ENCODE measurements at places on chromosomes 12 and 14.

GRCh38 chr12:53006810-53007309 is 604 bp downstream of the EIF4B start:
- peak; percentile 71 for DNase-seq

DNA sequence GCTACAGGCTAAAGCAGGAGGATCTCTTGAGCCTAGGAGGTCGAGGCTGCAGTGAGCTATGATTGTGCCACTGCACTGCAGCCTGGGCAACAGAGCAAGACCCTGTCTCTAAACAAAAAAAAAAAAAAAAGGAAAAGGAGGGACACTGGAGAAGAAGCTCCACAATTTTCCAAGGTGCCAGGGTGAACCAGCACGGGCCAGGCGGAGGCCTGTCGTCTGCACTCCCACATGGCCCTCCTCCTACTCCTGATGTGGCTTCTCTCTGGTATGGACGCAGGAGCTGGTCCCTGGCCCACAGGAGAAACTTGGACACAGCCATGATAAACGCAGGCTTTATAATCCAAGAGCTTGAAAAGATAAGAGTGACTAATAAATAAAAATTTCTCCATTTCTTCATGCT is 341.2 kb downstream of the CACNA1C start:
- no peak for DNase-seq

DNA sequence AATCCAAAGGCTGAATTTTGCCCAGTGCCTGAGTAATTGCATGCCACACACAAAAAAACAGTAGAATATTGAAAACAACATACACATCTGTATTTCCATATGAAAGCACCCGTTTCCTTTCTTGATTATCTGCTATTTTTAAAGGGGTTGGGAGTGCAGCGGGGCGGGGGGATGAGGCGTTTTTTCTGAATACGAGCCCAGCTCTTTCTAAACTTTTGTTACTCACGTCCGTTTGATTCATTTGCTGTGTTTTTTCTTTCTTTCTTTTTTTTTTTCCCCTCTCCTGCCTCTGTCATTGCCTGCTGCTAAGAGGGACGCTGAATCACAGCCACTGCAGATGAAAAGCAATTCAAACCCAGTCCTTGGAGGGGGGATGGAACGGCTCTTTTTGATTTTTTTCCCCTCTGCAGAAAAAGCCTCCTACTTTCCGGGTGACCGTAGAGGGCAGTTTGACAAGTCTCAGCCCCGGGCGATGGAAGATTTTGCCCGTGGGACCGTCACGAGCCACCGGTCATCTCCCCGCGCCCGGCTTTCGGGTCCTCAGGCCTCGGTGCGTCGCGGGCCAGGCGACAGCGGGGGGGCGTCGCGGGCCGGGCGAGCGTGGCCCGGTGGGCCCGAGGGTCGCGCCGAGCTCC is 572 bp upstream of the RASSF8 start:
- DNase-seq, result no peak

- DNase-seq, result peak; percentile 10
Observed at GRCh38 chr14:94132285-94132887, 3.0 kb upstream of the IFI27L2 start.

DNA sequence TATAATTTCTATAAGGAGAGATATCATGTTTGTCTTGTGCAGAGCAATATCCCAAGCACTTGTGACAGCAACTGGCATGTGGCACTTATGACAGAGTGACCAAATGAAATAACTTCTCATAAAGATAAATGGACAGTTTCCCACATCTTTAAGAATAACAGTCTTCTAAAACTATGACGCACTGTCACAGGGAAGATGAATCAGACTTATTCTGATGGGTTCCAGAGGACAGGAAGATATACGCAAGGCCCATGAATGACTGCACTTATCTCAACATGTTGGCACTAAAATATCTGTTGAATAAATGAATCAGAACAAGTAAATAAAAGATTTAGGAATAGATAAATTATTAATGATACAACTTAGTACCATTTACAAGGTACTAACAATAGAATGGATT is 465.8 kb upstream of the SYT1 start:
- DNase-seq, result no peak

GRCh38 chr12:117151403-117152031 is 38.8 kb downstream of the FBXO21 start:
- no peak for DNase-seq

- DNase-seq, result no peak
Observed at GRCh38 chr12:72631926-72632685, 359.9 kb downstream of the TRHDE start.

- no peak for DNase-seq
Observed at GRCh38 chr12:52190860-52191729, 719 bp downstream of the KRT80 start.

DNA sequence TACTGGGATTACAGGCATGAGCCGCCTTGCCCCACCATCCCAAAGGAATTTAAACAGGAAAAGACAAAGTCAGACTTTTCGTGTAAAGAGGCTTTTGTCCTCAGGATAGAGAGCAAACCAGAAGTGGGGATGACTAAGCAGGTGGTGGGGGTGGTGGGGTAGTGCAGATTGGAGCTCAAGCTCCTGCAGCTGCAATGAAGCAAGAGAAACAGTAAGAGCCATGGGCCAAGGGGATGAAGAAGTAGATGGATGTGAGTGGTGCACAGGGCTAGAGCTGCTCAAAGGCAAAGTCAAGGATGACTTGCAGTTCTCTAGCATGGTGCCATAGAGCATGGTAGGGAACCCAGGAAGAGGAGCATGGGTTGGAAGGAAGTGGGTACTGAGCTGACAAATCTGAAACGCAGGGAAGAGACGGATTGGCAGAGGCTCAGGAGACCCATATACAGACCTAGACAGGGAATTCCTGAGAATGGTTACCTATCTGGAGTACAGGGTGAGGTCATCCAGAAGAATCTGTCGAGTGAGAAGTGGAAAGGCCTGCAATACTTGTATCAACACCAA is 11.4 kb upstream of the RNF34 start:
- DNase-seq, result no peak

GRCh38 chr12:92149563-92149962 is 3.9 kb upstream of the BTG1 start:
- DNase-seq, result no peak

GRCh38 chr14:74510223-74510931 is 16.8 kb downstream of the ISCA2 start:
- DNase-seq, result no peak

- no peak for DNase-seq
Observed at GRCh38 chr14:29444805-29445204, 482.8 kb downstream of the PRKD1 start.

DNA sequence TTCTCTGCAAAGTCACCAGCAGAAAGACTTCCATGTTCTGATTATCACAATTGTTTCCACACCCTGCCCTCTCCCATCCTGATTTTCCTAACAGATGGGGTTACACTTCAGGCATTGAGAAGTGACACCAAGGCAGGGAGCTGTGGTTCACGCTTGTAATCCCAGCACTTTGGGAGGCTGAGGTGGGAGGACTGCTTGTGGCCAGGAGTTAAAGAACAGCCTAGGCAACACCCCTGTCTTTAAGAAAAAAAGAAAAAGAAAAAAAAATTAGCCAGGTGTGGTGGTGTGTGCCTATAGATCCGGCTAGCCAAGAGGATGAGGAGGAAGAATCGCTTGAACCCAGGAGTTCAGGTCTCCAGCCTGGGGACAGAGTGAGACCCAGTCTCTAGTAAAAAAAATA is 5.2 kb downstream of the PPP1CC start:
- DNase-seq, result no peak

DNA sequence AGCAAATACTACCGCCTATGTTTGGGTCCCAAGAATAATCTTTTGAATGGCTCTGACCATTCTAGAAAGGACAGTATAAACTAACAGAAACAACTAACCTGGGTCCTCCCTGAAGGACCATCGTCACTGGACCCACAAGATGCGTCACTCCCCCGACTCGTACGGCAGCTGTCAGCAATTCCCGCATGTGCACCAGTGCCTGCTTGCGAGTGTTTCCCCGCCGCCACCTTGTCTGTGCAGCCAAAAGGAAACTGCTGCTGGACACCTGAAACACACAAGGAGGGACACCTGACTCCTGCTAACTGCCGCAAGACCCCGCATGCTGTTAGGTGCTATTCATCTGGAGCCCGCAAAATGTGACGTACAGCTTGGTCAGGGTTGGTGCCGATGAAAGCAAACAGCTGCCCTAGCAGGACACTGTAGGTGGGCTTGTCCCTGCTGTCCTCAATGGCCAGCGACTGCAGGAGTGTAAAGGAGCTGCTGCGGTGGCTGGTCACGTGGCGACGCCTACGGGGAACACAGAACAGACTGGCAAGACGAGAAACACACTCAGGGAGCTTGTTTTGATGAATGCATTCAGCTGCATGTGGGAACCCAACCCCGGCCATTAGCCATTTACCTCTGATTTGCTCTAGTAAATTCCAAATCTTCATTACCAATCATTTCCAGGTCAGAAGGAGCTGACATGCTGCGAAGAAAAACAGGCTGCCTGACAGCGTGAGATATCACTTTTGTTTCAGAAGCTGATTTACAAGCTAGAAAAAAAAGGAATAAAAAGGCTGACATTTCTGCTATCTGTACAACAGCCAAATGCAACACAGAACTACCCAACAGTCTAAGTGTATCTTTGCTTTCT is 118.1 kb downstream of the TRAFD1 start:
- no peak for DNase-seq

DNA sequence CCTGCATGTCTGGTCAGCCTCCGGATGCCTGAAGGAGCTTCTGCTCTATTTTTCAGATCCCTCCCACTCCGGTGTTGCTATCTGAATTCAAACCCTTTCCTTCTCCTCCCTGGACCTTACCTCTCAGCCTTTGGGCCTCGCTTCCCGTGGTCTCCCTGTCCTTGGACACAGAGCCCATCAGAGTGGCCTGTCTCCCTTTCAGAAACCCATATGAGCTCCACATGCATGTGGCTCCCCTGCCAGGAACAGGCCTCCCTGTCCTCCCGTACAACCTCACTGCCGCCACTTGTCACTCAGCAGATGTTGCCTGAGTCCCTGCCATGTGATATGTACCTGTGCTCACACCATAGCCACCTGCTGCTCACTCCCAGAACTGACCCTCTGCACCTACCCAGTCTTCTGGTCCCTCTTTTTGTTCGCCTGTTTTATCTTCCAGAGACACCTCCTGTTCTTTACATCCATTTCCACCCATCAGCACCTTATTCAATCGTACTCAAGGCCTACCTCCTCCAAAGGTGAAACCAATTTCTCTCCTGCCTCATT is 182.5 kb downstream of the ZFP36L1 start:
- DNase-seq, result no peak

DNA sequence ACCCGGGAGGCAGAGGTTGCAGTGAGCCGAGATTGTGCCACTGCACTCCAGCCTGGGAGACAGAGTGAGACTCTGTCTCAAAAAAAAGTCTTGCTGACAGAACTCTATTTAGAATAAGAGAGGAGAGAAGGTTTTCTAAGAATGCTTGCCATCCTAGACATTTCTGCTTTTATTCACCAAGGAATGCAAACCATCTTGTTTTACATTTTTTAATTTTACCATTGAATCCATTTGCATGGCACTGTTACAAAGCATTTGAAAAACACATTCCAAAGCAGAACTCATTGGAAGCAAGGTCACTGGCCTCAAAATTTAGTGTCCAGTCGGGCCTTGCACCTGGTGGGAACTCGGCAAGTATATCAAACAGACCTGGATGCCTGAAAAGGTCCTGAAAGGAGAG is 44.2 kb upstream of the RASSF3 start:
- no peak for DNase-seq

DNA sequence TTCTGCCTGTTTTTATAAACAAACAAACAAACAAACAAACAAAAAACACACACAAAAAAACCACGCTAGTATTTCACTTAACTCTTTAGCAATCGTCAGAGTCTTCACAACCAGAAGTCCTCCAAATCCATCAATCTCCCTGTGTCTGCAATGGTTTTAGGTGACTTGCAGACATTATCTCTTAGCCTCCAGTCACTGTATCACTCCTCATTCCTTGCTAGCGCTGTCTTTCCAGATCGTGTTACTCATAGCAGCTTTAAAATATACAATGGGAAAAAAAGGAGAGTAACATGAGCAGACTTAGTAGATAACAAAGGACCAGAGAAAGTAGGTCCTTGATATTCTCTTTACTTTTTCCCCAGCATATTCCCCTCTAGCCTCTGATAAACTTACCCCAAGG is 15.5 kb upstream of the ETNK1 start:
- DNase-seq, result no peak

GRCh38 chr14:50089208-50089607 is 27.2 kb downstream of the VCPKMT start:
- DNase-seq, result peak; percentile 12

DNA sequence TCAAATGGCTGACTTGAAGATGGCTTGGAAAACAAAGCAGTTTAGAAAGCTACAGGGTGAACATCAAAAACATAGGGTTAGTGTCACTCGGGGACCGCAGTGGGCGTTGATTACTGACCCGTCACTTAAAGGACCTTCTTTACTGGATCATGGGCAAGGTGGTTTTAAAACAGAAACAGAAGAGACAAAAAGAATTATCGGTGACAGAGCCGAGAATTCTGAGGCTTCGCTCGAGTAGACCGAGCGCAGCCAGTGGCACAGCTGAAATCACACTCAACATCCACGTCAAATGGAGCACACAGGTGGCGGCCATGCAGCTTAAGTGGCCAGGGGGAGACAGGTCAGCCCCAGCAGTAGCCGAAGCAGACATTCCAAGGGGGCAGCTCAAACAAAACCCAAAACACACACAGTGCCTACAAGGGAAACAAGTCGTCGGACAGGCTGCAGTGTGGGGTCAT is 17.3 kb downstream of the SNRNP35 start:
- DNase-seq, result no peak

DNA sequence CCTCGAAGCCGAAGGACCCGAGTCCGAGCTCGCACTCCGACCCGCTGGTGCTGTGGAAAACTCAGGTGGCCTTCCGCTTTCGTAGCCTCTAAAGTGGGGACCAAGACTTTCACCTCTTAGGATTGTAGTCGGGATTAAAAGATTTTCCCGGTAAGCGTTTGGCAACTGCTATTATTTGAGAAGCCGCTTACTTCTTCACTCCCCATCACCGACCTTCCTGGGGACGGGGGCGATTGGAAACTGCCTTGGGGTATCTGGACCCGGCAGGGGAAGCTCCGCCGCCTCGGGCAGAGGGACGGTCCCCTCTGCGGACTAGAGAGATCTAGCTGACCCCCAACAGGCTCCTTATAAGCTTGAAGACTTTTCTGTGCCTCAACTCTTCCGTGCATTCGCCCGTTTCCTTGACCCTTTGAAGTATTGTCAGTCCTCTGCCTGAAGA is 659 bp downstream of the TRAFD1 start:
- DNase-seq, result no peak

DNA sequence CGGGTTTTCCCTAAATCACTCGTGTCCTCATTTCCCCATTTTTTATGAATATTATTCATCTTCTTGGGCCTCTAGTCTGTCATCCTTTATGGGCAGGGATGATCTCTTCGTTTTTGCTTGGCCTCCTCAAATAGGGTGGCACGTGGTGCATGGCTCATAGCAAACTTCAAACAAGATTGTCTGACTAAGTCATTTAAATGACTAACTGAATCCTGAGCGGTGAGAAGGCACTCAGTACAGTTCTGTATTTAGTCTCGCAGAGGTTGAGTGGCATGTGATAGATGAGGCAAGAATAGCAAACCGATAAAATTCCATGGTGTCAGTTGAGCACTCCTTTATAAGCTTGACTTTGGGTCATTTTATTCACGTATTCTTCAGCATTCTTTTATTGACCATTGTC is 5.7 kb upstream of the JDP2 start:
- no peak for DNase-seq
